ENCODE measurements at places on chromosomes 3 and 15.

DNA sequence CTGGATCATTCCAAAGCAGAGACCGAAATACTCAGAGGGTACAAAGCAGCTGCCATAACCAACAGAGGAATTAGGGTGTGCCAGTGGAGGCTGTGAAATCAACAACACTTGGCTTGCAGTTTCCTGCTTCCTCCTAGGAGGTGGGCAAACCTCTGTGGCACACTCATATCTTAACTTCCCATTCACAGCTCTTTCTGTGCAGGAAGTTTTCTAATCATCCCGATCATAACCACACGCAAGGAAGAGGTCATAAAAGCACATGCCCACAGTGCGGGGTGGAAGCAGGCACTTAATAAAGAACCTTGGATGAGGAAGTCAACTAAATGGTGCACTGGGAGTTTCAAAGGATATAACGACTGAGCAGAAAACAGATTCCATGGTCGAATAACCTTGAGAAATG lies 5.1 kb downstream of the SCAMP2 start:
- DNase-seq: no peak

- DNase-seq: no peak
Observed at GRCh38 chr15:42108189-42108588, 13.8 kb upstream of the PLA2G4D start.

DNA sequence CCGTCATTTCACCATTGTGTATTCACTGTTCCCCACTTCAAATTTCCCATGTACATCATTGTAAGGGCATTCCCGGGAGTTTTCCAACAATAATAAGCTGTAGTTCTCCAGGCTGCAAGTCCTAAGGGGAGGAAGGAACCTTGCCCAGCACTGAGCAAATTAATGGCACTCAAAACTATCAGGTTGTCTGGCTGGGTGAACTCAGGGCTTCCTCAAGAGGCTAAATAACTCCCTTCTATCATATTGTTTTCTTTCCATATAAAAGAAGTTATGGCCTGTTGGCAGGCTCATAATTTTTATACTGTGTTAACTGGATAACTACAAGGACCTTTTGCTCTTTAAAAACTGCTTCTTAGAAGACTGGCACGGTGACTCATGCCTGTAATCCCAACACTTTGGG lies 71.4 kb downstream of the SEMA6D start:
- DNase-seq: no peak

DNA sequence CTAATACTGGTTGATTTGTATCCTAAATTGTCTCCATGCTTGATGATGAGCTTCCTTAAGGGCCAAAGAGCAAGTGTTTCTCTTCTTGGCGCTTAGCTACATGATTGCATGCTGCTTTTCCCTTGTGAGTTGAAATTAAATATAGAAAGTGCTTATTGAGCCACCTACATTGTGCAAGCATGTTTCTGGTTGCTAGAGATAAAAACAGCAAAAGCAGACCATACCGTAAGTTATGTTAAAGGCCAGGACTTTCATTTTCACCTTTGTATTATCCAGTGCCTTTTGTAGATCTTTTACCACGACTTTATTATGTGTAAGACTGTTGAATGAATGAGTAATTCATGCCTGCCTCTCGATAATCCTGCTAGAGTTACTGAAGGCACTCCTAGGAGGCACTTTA lies 41.9 kb upstream of the CCNB2 start:
- DNase-seq: no peak

- no peak for DNase-seq
Observed at GRCh38 chr3:169241991-169242707, 421.4 kb downstream of the MECOM start.

GRCh38 chr3:188076176-188076575 lies 77.8 kb upstream of the LPP start:
- DNase-seq: no peak

DNA sequence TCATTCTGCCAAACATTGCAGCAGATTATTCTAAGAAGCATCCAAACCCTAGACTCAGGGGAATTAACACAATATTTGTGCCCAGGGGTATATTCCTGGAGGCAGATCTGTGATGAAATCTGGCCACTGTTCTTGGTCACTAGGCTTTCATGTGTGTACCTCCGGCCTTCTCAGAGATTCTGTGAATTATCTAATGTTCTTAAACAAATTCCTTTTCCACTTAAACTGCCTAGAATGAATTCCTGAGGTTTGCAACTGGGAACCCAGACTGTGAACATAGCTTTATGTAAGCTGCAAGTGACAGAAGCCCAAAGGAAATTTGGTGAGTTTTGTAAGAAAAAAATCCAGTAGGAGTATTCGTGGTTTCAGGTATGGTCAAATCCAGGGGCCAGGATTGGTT lies 20.7 kb upstream of the CTNNB1 start:
- no peak for DNase-seq

DNA sequence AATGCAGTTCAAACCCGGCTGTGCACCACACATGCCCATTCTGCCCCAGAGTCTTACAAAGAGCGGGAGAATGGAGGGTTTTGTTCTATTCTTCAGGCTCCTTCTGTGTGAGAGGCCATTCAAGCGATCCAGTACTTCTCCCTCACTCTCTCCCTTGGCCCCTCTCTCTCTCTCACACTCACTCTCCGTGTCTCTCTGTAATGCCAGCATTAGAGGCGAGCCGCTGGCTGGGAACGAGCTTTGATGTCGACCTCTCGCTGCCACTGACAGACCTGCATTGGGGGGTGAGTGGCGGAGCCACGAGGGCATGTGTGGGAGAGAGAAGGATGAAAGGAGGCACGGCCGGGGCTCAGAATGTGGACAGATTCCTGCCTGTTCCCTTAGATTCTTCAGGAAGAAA lies 231.7 kb upstream of the ARRDC4 start:
- DNase-seq: no peak

GRCh38 chr3:37892927-37893600 lies 31.4 kb downstream of the CTDSPL start:
- DNase-seq: peak; percentile 16

- DNase-seq: peak; percentile 40
Observed at GRCh38 chr15:99719096-99719541, 14.1 kb downstream of the LYSMD4 start.

DNA sequence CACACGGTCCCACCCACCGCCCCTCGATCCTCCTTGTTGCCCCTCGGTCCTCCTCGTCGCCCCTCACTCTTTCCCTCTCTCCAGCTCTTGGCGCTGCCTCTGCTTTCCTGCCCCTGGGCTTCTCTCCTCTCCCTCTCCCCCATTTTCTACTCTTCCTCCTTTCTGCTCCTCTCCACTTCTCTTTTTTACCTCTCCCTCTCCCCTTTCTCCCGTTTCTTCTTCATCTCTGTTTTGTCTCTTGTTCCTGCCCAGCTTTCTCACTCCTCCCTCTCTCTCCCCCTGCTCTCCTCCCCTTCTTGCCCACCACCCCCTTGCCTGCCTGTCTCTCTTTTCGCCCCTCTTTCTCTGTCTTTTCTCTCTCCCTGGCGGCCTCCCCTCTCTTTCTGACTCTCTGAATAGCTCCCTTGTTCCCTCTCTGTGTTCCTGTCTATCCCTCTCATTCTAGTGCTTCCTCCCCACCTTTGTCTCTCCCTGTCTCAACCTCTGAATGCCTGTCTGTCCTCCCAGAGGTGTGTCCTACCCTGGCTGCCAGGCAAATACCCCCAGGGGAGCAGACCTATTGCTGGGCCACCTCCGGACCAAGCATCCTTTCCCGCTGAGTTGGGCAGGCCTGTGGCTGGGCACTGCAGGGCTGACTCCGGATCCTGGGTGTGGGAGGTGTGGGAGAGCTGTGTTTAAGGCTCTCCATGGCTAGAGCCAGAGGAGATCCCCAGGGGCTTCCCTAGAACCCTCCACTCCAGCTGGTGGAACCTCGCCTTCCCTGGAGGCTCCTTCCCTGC lies 41.0 kb downstream of the EPHB3 start:
- DNase-seq: no peak

DNA sequence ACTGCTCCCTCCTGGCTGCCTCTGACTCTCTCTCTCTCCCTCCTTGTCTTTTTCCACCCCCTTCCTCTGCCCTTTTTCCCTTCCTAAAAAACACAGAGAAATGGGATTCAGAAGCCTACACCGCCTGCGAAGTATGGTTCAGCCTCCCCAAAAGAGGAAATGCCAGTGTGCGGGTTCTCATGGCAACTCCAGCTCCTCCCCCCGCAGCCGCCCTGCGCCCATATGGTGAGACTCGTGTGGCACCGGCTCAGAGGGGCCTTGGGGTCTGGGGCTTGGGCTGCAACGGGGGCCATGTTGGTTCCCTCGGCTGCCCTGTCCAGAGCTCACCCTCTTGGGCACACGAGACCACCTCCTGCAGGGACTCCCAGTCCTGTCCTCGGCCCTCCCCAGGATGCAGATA lies 23.6 kb upstream of the LINGO1 start:
- DNase-seq: no peak

DNA sequence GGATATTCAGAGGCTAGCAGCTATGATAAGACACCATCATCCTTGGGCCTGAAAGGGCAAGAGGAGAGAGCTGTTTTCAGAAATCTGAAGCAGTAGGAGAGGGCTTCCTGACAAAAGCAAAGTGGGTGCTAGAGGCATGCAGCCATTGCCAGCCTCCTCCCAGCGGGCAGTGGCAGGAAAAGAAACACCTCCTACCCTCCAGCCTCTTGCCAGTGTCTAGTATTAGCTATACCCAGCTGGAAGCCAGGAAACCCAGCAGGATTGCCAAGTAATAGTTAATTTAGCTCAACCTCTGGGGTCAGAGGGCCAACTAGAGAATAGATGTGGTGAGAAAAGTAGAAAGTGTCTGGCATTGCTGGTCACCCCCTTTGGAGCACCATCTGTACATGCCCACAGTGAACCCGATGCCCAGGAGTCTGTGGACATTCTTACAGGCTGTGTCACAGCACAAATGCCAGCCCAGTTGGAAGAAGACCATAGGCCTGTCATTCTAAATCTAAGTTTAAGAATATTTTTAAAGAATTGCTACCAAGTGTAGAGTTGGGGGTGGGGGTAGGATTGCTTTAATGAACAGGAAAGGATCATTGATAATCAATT lies 85.3 kb downstream of the HCN4 start:
- peak; percentile 17 for DNase-seq

- DNase-seq: no peak
Observed at GRCh38 chr3:195258449-195259153, 12.4 kb downstream of the XXYLT1 start.

DNA sequence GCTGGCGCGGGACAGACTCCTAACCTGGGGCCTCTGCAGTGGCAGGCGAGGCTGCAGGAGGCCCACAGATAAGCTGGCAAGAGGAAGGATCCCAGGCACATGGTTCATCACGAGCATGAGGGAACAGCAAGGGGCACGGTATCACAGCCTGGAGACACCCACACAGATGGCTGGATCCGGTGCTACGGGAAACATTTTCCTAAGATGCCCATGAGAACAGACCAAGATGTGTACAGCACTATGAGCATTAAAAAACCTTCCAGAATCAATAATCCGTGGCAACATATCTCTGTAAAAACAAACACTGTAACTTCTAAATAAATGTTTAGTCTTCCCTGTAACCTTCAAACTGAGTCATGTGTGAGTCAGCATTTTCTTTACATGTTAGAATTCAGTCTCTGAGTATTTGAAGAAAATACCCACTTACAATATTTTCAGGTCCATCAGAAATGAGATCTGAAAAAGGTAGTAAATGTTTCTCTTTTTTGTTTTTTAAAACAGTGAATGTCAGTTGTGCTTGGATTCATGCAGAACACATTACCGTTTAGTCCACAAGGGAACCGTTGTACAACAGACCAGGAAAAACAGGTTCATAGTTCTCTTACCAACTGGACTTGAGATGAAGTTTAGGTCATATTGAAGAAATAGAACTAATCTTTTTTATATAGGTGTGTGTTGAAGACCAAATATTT lies 75.9 kb downstream of the BOC start:
- peak; percentile 57 for DNase-seq

DNA sequence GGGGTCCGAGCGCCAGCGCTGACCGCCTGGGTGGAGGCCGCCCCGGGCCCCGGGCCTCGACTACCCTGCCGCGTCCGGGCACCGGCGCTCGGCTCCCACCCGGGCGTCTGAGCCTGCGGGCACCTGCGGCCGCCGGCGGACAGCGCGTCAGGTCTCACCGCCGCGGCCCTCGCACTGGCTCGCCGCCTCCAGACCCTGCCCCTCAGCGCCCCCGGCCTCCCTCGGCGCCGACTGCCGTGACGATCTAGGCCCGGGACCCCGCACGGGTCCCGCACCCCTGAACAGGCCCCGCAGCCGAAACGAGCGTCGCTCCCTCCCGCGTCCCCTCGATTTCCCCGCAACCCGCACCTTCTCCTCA lies 297 bp downstream of the PRC1 start:
- DNase-seq: no peak

All from RCC 7860 (cell line).